ENCODE measurements at places on chromosomes 3 and 15. TPM values are rescaled to one million over a fixed set of nuclear protein-coding genes. Genes with fewer than 3 reads are reported as not detected.

The CLDN1 gene
- total RNA-seq = 5.7 TPM

The ZMAT3 gene
- total RNA-seq = 10.8 TPM

The ALDH1L1 gene
- total RNA-seq = 3.4 TPM

The CISH gene
- total RNA-seq = 0.74 TPM

The XIRP1 gene
- total RNA-seq = not detected

The IQCF5 gene
- total RNA-seq = not detected

The KIF15 gene
- 6.4 TPM for total RNA-seq

The TUSC7 gene
- 0.25 TPM for total RNA-seq

The KIF23 gene
- 4.7 TPM for total RNA-seq

The PLS1 gene
- 1.5 TPM for total RNA-seq

The PIERCE2 gene
- total RNA-seq = 2.5 TPM

The MKRN2OS gene
- total RNA-seq = not detected

The CNOT10 gene
- 37.9 TPM for total RNA-seq

The CLSTN2 gene
- 18.4 TPM for total RNA-seq

The BNIP2 gene
- 52.1 TPM for total RNA-seq

The RTP3 gene
- total RNA-seq = not detected

The HDGFL3 gene
- total RNA-seq = 119 TPM

The IDH2 gene
- 64.4 TPM for total RNA-seq

The ACP3 gene
- 0.98 TPM for total RNA-seq

The EIF4E3 gene
- total RNA-seq = 21.4 TPM

The FES gene
- total RNA-seq = 3.7 TPM

The GOLGA8K gene
- 0.25 TPM for total RNA-seq

The TMEM43 gene
- total RNA-seq = 36.4 TPM

The A4GNT gene
- total RNA-seq = not detected

The PCBP4 gene
- 32.5 TPM for total RNA-seq

The CMTM8 gene
- 0.49 TPM for total RNA-seq

The CEMIP gene
- total RNA-seq = 3.9 TPM

The FSIP1 gene
- 7.4 TPM for total RNA-seq

The CD86 gene
- 1.2 TPM for total RNA-seq

The TRIM42 gene
- not detected for total RNA-seq

The SMCO1 gene
- not detected for total RNA-seq

The PRR23A gene
- not detected for total RNA-seq

The COL6A5 gene
- under 0.01 TPM for total RNA-seq

The PODXL2 gene
- 178 TPM for total RNA-seq

The RBM15B gene
- 24.8 TPM for total RNA-seq

The PLSCR2 gene
- total RNA-seq = not detected

The LRRC2 gene
- total RNA-seq = 2.5 TPM

The SLC12A1 gene
- 0.98 TPM for total RNA-seq

The TNIK gene
- total RNA-seq = 69.1 TPM

The PLA2G4F gene
- total RNA-seq = not detected

The SPESP1 gene
- total RNA-seq = 0.25 TPM

Data from temporal lobe (tissue), 4 donors.